ENCODE measurements at places on chromosomes 12 and 14.

GRCh38 chr12:100632445-100632892 is 59.0 kb downstream of the GAS2L3 start:
- no peak overlapping the region for H3K4me3 ChIP-seq
- H3K36me3 ChIP-seq: no peaks in the 10 kb centered on the region
- H3K27me3 ChIP-seq: no peaks in the 10 kb centered on the region
- no peaks in the 10 kb centered on the region for H3K4me1 ChIP-seq

DNA sequence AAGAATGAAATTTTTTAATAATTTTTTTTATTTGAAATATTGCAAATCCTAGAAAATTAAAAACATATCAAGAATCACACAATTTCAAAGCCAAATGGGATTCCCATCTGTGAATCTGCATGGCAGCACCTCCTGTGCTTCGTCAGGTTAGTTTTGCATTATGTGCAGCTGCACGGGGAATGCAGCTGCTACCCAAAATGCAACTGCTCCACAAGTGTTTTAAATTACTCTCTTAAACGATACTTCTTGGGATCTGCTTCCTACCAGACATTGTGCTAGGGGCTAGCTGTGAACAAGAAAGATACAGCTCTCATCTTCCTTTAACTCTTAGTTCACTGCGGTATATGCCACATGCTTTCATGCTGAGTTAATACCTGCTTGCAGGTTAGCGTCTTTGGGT is 154.2 kb downstream of the CRADD start:
- no peaks in the 10 kb centered on the region for H3K36me3 ChIP-seq
- no peaks in the 10 kb centered on the region for H3K4me1 ChIP-seq
- no peak for DNase-seq
- no peaks in the 10 kb centered on the region for H3K27me3 ChIP-seq
- H3K27ac ChIP-seq: no peak overlapping the region

GRCh38 chr14:90464481-90464880 is 67.7 kb downstream of the CALM1 start:
- no peak for DNase-seq
- no peaks in the 10 kb centered on the region for H3K27me3 ChIP-seq
- H3K4me3 ChIP-seq: no peak overlapping the region
- no peaks in the 10 kb centered on the region for H3K36me3 ChIP-seq

DNA sequence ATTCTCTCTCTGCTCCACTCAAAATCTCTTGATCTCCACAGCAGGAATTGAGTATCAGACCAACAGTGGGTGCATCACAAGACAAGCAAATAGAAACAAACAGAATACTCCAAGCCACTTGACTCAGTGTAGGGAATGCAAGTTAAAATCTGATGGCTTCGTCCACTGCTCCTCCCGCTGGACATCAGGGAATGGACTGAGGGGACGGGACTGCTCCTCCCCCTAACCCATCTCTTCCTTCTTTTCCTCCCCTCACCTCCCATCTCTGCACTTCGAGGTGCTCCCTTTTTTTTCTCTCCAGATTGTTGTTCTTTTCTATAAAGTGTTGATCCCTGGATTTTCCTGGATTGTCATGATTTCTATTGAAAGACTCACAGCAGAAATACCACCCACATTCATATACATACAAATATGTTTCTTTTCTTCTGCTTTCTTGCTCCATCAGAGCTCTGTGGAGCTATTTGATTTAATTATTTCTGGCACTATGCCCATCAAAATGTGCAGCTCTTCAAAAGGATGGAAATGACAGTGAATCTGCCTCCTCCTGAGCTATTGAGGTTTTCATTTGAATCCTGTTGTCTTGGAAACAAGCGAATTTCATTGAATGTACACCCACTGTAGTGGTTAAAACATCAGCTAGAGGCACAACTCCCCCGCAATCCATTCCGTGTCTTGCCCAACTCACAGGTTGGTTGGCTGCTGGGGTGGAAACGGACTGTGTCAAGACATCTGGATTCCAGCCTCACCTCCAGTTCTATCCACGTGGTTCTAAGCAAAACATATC is 199.7 kb downstream of the SPTSSA start:
- DNase-seq: no peak
- H3K27ac ChIP-seq: no peak overlapping the region
- no peaks in the 10 kb centered on the region for H3K36me3 ChIP-seq
- 0 out of 2 replicates have a peak, but pooled peaks cover 8% of the 10 kb centered on the region for H3K4me1 ChIP-seq
- H3K27me3 ChIP-seq: no peaks in the 10 kb centered on the region

DNA sequence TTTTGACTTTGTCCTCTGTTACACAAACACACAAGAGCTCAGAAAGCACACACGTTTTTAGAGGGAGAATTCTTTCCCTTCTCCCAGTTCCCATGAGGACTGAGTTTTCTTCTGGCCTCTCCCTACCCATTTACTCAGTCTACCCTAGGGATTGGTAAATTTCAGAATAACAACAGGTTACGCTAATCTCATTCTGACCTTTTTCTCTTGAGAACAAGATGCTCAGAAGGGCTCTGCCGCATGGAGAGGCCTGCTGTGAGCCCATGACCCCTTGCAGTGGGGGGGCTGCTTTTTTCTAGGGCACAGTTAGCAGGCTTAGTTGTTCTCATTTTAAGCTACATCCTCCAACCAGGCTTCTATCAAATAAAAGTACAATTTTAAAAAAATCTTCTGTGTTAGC is 69.5 kb downstream of the GPR135 start:
- H3K27ac ChIP-seq: no peak overlapping the region
- H3K4me3 ChIP-seq: no peak overlapping the region
- H3K36me3 ChIP-seq: no peaks in the 10 kb centered on the region
- DNase-seq: no peak
- H3K27me3 ChIP-seq: no peaks in the 10 kb centered on the region

DNA sequence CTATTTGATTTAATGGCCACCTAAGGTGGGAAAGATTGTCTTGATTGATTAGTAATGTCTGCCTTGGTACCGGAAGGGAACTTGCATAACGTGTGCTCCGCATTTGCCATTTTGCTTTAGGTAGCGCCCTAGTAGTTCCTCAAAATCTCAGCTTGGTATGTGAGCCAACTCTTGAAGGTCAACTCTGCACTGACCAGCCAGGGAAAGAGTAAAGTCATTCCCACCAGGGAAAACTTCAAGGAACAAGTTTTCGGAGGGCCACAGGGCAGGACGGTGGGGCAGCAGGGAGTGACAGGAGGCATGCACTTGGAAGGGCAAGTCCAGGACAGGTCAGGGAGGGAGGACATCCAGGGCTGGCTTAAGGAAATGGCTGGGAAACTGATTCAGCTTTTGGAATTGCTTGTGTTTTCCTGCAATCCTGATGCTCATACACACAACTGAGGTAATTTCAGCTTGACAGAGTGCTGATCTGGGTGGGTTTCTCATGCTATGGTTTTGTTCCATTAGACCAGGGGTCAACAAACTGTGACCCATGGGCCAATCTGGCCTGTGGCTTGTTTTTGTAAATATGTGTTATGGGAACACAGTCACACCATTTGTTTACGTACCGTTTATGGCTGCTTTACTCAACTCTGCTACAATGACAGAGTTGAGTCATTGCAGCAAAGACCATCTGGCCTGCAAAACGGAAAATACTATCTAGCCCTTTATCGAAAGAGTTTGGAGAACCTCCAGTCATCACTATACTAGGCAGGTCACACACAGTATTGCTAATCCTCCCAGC is 184.5 kb downstream of the RBM19 start:
- H3K27me3 ChIP-seq: no peaks in the 10 kb centered on the region
- no peak overlapping the region for H3K27ac ChIP-seq
- no peaks in the 10 kb centered on the region for H3K36me3 ChIP-seq
- H3K4me3 ChIP-seq: no peak overlapping the region

DNA sequence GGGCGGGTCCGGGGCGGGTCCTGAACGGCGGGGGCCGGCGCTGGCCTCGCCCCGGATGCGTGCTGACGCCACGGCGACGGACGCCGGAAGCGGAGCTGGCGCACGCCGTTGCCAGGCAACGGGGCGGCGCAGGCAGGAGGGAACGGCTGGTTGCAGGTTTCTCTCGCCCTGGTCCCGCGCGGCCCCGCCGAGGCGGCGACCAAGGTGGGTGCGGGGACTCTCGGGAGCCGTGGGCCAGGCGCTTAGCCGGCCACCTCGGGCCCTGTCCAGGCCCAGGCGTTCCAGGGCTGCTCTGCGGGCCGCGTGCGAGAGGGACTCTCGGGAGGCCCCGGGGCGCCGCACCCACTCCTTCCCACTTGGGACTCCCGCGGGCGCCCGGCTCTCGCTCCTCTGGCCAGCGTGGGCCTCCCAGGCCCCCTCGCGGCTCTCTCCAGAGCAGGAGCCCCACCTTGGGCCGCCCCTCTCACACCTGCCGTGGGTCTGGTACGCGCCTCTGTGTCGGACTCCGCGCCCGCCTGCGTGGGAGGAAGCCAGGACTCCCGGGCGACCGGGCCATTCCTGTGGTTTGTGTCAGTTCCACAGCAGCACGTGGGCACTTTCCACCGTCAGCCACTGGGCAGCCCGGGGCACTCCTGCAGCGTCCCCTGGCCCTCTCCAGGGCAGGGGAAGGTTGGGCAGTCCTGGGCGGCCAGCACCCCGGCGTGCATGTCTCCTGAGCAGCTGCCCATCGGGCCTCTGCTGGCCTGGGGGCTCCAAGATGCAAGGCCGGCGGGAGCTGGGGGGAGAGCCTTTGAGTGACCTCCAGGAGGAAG is at the start of gene CLBA1:
Gene CLBA1 (plus strand): TSS at position 114 of the 812 bp plus-strand sequence. CDS start 644 bp downstream, at position 758.
- peak; percentile 84 for DNase-seq
- H3K36me3 ChIP-seq: no peaks in the 10 kb centered on the region
- peaks cover 11% of the 10 kb centered on the region for H3K4me1 ChIP-seq
- no peaks in the 10 kb centered on the region for H3K27me3 ChIP-seq

DNA sequence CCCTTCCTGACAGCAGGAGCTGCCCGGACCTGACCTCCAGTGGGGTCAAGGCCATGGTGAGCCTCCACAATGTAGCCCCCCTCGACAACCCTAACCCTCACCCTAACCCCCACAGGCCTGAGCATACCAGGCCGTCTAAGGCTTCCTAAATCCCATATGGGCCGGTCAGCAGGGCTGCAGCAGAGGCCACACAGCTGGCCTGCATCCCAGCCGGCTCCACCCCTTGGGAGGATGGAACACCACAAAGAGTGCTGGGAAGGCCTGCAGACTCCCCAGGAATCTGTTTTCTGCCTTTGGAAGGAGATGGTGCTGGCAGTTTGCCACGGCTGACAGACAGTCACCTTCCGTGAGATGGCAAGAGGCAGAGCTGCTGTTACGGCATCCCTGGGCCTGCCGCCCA is 2.8 kb downstream of the TMEM179 start:
- no peak overlapping the region for H3K27ac ChIP-seq
- H3K27me3 ChIP-seq: peaks cover 85% of the 10 kb centered on the region
- DNase-seq: no peak
- H3K4me3 ChIP-seq: no peak overlapping the region
- H3K36me3 ChIP-seq: no peaks in the 10 kb centered on the region
- H3K4me1 ChIP-seq: no peaks in the 10 kb centered on the region

DNA sequence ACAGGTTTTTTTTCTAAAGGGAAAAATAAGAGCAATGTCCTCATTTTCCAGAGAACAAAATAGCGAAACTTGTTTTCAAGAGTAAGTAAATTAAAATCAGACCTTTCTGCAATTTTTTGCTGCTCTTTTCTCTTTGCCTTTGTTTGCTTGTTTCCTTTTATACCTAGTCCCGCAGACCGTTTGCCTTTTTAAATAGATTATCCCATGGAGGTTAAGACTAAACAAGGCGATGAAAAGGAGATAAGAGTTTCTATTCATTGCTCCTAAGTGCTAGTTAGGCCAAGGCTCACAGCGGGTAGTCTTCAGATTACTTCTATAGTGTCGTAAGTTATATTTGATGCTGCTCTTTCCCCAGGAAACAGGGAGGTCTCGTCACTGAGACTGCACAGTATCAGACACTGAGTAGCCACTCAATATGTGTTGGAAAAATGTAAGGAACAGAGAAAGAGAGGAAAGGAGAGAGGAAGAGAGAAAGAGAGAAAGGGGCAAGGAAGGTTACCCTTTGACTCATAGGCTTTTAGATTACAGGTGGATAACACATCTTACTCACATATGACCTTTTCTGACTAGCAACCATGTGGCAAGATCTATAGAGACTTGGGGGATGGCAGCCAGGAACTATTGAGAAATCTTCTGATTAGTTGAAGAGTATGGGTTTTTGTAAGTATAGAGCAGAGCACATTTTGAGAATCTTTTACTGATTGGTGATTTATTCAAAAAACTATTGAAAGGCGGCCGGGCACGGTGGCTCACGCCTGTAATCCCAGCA is 107.5 kb upstream of the PARP11 start:
- H3K36me3 ChIP-seq: no peaks in the 10 kb centered on the region
- H3K4me1 ChIP-seq: no peaks in the 10 kb centered on the region
- no peak overlapping the region for H3K27ac ChIP-seq
- peaks cover 37% of the 10 kb centered on the region for H3K27me3 ChIP-seq

- H3K27me3 ChIP-seq: no peaks in the 10 kb centered on the region
- H3K27ac ChIP-seq: no peak overlapping the region
- no peaks in the 10 kb centered on the region for H3K4me1 ChIP-seq
- no peak for DNase-seq
These were observed 9.5 kb downstream of the PCNX1 start for GRCh38 chr14:70916799-70917198.

GRCh38 chr12:122205053-122205925 is 1.8 kb downstream of the B3GNT4 start:
- no peak for DNase-seq
- no peaks in the 10 kb centered on the region for H3K36me3 ChIP-seq
- no peak overlapping the region for H3K4me3 ChIP-seq
- H3K27me3 ChIP-seq: no peaks in the 10 kb centered on the region

- no peaks in the 10 kb centered on the region for H3K4me1 ChIP-seq
- H3K4me3 ChIP-seq: no peak overlapping the region
- 0 out of 2 replicates have a peak, but pooled peaks cover 10% of the 10 kb centered on the region for H3K27me3 ChIP-seq
- H3K27ac ChIP-seq: no peak overlapping the region
These were observed 96.5 kb downstream of the FOXN3 start for GRCh38 chr14:89320381-89321000.

GRCh38 chr12:58161773-58162172 is 220.4 kb downstream of the ATP23 start:
- H3K27me3 ChIP-seq: no peaks in the 10 kb centered on the region
- no peaks in the 10 kb centered on the region for H3K36me3 ChIP-seq
- no peak overlapping the region for H3K27ac ChIP-seq
- H3K4me1 ChIP-seq: no peaks in the 10 kb centered on the region

DNA sequence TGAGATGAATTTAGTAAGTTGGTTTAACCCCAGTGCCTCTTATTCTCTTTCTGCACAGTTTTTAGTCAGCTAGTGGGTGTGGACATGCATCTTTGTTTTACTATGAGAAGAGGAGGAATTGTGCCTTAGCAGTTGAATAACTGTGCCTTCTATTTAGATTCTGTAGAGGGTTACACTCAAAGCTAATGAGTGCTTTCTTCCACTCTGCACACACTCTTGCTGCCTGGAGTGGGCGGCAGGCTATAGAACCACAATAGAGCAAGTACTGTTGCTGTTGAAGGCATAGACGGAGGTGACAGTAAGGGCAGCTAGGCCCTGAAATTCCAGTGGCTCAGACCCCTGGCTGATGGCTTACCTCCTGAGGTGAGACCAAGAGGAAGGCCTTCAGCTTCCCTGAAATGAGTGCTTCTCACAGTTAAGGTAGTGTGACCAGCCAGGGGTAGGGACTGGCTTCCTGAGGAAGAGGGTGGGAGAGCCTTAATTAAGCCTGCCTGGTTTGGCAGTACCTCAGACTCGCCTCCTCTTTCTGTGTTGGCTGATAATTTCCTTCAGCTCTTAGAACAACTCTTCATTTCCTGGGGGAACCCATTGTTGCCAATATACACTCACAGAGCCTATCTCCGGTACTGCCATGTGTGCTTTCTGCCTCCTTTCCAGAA is 24.7 kb downstream of the SUSD6 start:
- peaks cover 31% of the 10 kb centered on the region for H3K4me1 ChIP-seq
- no peaks in the 10 kb centered on the region for H3K36me3 ChIP-seq
- H3K27ac ChIP-seq: no peak overlapping the region
- no peak for DNase-seq
- no peak overlapping the region for H3K4me3 ChIP-seq
